ENCODE measurements at places on chromosomes 2 and 18. TPM values are rescaled to one million over a fixed set of nuclear protein-coding genes. Genes with fewer than 3 reads are reported as not detected.

- DNase-seq = no peak
Observed at GRCh38 chr18:63887424-63887823, at the start of gene SERPINB2. SERPINB2 (plus strand) TSS chr18:63887705; CDS start chr18:63891445, 3,740 bp downstream.

DNA sequence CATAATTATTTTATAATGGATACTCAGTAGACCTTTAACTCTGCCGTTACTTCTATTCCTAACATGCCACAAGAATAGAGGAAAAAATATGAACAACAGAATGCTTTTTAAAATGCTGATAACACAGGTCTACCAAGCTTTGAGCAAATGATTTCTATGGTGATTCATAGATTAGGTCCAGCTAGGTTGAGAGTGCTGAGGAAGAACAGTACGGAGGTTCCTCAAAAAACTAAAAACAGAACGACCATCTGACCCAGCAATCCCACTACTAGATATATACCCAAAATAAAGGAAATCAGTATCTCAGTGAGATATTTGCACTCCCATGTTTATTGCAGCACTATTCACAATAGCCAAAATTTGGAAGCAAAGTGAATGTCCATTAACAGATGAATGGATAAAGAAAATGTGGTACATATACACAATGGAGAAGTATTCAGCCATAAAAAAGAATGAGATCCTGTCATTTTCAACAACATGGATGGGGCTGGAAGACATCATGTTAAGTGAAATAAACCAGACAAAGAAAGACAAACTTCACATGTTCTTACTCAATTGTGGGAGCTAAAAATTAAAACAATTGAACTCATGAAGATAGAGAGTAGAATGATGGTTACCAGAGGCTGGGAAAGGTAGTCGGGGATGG, 111.6 kb upstream of the SERTAD2 start:
- no peak for DNase-seq

- no peak for DNase-seq
Observed at GRCh38 chr2:234690569-234691213, 193.8 kb upstream of the ARL4C start.

DNA sequence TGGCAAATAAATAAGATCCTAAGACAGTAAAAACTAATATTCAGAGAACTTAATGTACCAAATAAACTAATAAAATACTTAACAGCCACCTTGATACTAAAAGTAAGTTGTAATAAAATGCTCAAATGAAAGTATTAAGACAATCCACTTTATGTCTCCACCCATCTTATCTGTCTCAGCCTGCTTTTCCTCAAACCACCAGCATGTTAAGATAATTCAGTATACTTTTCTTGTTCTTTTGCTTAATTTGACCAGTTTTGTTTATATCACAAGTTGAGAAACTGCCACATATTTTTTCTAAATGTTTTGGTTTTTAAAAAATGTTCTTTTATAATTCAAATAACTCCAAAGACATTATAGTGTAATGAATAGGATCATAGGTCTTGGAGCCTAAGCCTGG, 142.0 kb downstream of the MBD5 start:
- DNase-seq = no peak

DNA sequence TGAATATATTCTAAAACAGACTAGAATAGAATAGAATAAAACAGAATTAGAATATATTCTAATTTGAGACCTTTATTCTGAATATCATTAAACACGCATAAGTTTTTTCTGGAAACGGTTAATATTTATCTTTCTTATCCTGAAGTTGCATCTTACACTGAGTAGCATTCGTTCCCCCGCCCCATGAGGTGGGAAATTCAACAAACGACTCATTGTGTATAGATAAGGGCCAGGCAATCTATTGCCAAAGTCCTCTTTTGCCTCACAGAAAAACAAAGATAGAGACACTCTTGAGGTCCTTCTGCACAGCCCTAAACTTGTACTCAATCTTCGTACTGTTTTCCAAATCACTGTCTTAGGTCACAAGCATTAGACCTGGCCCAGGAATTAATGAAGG, 98.1 kb downstream of the COL6A3 start:
- DNase-seq = peak; percentile 51

- DNase-seq = no peak
Observed at GRCh38 chr2:135230150-135230549, 178.1 kb downstream of the RAB3GAP1 start.

DNA sequence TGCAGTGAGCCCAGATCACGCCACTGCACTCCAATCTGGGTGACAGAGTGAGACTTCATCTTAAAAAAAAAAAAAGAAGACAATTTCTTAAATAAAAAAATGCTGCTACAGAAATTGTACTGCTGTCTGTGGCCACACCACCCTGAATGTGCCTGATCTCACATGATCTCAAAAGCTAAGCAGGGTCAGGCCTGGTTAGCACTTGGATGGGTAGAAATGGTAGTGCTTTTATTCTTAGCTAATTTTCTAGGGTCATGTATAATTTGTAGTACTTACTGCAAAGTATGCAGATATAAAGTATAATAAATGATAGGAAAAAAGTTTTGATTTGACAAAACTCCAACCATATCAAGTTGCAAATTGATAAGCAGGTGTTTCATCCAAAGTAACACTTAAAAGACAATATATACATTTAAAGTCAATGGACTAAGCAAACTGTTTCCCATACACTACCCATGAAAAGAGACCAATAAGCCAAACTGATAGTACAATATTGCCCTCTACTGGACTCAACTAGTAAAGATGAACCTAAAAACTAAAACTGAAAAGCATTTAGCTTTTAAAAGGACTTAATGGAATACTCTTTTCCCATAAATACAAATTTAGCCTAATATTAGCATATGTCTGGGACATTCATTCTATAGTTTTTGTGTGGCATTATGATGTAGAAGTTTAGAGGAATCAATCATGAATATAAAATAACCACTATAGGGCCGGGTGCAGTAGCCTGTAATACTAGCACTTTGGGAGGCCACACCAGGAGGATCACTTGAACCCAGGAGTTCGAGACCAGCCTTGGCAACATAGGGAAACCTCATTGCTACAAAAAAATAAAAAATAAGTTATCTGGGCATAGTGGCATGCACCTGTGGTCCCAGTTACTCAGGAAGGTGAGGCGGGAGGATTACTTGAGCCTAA, 18.6 kb upstream of the PEX13 start:
- DNase-seq = peak; percentile 88

DNA sequence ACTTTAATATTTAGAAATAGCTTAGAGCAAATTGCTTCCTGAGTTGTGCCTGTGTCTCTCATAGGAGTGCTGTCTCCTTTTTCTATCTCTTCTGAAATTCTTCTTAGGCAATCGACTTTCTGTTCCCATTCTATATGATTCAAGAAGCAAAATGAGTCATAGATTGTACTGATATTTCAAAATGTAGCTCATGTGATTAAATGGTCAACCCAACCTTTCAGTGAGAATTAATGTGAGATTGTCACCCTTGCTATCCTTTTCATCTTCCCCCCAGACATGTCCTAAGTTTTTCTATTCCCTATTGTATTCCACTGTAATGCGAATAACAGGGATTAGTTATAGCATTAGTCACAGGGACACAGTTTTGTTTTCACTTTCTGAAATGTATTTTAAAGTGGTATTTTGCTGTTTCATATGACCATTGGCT, 413.6 kb downstream of the THSD7B start:
- no peak for DNase-seq

DNA sequence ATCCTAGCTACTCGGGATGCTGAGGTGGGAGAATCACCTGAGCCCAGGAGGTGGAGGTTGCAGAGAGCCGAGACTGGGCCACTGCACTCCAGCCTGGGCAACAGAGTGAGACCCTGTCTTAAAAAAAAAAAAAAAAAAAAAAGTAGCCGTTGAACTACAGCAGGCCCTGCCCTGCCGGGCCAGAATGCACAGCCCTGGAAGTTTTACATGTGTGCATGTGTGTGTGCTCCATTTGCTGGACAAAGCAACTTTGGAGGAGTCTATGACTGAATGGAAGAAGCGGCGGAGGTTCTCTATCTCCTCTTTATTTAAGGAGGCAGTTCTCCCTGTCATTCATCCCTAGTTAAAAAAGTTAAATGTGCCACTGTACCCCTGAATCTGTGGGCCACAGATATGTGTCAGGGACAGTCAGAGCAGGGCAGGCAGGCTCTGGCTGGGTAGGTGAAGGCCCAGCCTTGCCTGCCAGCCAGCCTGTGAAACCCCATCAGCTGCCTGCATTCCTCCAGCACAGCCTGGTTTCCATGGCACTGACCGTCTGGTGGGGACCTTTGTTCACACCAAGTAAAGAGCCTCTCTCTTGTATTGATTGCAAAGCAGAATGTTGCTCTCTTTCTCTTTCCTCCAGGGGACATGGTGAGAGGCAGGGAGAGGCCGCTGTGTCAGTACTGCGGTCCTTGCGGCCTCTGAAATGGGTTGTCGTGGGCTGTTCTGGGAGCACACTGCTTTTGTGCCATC, 10.9 kb downstream of the LIPG start:
- DNase-seq = peak; percentile 91

- DNase-seq = no peak
Observed at GRCh38 chr2:100407073-100407472, 10.4 kb downstream of the CHST10 start.

GRCh38 chr18:79932907-79933306, 18.5 kb downstream of the SLC66A2 start:
- peak; percentile 9 for DNase-seq

GRCh38 chr2:74824679-74825078, 9.2 kb upstream of the HK2 start:
- DNase-seq = no peak

DNA sequence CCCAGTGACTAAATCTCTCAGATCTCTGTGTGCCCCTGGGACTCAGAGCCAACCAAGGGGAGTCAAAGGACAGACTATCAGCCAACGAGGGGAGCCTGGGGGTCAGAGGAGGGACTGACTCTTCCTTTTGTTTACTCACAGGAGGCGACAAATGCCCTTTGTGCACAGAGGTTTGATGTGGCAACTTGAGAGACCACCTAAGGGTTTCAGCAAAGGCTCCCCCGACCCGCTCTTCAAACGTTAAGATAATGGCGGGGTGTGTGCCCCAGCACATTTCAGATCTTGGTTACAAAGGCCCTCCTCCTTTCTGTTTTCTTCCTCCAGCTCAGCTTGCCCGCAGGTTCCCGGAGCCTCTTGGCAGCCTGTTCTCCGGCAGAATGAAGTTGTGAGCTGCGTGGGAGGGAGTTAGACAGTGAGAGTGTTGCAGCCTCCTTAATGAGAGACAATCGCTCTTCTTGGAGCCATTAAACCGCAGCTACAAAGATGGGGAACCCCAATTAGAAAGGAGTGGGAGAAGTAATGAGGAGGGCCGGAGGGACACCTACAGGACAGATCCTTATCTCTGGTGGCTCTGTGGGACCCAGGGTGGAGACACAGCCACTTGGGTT, 76.2 kb downstream of the KIAA2012 start:
- DNase-seq = peak; percentile 88

- no peak for DNase-seq
Observed at GRCh38 chr2:95348609-95349567, 51.7 kb downstream of the KCNIP3 start.

DNA sequence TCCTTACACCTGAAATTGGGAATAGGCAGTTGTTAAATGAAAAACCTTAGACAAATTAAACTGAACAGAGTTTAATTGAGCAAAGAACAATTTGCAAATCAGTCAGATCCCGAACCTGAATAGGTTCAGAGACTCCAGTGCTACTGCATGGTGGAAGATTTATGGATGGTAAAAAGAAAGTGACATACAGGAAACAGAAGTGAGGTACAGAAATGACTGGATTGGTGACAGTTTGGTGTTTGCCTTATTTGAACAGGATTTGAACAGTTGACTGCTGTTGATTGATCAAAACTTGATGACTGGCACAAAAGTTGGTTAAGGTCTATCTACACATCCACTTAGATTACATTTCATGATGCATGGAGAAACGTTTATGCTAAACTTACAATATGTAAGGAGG, 248.8 kb downstream of the HNMT start:
- DNase-seq = no peak

- no peak for DNase-seq
Observed at GRCh38 chr2:217950401-217950871, 52.4 kb downstream of the TNS1 start.

- DNase-seq = no peak
Observed at GRCh38 chr2:101012054-101012705, 10.1 kb downstream of the RPL31 start.

GRCh38 chr2:203532957-203533658, 2.0 kb downstream of the RAPH1 start:
- peak; percentile 29 for DNase-seq

DNA sequence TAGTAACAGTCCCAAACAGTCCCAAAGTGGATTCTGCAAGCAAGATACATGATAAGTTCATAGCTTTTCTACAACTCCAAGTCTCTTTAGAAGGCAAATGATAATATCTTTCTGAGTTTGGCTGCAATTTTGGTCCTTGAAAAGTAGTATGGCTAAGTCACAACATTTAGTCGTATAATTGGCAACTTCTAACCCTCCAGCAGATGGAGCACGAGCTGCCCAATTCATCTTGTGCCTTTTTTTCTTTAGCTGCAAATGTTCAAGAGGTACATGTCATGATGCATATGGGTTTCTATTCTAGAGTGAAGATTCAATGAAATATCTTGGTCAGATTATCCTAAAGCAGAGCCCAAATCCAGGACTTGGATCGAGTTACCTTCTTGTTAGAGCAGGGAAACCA, 127.0 kb upstream of the KLHL14 start:
- DNase-seq = no peak

DNA sequence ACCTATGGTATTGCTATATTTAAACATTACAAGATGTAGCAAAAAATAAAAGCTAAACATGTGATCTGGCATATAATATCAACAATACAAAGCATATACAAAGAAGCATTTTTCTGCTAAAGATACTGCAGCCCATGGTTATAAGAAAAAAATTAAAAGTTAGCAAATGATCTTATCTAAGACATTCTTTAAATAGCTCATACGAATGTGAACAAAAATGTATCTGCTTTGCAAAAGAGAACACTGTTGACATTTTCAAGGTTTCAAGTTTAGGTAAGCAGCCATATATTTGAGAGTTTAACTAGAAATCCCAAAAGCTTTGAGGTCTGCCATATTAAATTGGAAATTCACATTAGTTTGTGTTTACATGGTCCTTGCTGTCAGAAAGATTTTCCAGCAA, 301.0 kb upstream of the SLC39A10 start:
- no peak for DNase-seq

DNA sequence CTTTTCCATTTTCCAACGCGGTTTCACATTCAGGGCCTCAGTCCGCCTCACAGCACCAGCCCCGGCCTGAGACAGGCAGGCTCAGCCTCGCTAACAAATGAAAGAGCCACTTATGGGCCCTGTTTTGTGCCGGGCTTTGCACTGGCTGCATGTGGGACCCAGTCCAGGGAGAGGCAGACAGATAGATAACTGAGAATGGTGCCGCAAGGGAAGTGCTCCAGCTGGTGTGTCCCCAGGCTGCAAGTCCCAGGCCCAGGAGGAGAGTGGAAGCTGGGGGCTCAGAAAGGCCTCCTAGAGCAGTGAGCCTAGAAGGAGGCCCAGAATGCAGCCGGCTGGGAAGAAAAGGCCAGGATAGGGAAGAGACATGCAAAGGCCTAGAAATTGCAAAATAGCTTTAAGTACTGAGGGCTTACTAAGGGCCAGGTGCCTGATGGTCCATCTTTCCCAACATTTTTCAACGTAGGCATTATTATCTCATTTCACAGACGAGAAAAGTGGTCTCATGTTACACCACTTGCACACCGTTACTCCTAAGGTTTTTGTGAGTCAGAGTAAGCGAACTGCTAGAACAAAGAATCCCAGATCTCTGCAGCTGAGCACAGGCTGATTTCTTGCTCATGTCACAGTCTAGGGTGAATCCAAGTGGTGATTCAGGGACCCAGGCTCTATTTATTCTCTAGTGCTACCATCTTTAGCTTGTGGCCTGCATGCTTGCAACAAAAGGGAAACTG, 26.0 kb downstream of the ADRA2B start:
- peak; percentile 30 for DNase-seq

CD8B gene
- total RNA-seq = 1.5 TPM

CAPN14 gene
- 0.28 TPM for total RNA-seq

FKBP1B gene
- 72.4 TPM for total RNA-seq

G6PC2 gene
- not detected for total RNA-seq

CYP27A1 gene
- total RNA-seq = 12.1 TPM
